ENCODE measurements at places on chromosomes 5 and 9. TPM values are rescaled to one million over a fixed set of nuclear protein-coding genes. Genes with fewer than 3 reads are reported as not detected.

The SUSD3 gene
- total RNA-seq, result 2.1 TPM

The LCN15 gene
- total RNA-seq, result not detected

The FOXD4L4 gene
- total RNA-seq, result not detected

The S1PR3 gene
- total RNA-seq, result 104 TPM

The DPM2 gene
- total RNA-seq, result 14.4 TPM
